ENCODE measurements at places on chromosomes 11 and 22. TPM values are rescaled to one million over a fixed set of nuclear protein-coding genes. Genes with fewer than 3 reads are reported as not detected.

DNA sequence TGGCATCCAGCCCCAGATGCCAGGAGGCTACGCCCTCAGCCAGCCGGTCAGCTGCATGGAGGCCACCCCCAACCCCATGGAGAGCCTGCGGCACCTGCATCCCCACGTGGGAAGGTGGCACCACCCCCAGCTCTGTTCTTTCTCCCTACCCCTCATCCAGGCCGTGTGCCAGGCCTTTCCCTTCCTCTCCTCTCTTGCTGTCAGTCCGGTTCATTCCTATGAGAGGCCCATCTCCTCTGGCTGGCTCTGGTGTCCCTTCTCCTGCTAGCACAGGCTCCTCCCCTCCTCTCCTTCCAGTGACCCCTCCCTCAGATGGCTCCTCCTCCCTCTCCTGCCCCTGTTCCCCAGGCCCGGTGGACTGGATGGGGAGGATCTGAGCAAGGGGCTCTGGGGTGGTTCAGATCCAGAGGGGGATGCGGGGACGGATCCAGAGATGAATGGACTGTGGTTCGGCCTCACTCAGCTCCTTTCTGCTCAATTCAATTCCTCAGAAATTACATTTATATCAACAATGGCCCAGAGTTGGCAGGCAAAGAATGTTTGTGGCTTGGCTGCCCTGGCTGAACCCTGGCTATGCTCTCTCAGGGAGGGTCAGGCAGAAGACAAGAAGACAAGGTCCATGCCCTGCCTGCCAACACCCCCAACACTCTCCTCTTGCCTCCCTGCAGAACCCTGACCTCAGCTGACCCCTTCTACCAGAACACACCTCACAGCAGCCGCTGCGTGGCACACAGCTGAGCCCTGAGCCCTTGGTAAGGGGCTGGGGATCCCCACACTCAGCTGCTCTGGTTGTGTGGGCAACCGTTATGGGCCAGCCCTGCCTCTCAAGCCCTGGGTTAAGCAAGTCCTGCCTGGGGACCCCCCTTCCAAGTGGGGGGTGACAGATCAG is 18.5 kb upstream of the LRRC10B start:
- DNase-seq, result no peak

DAGLA gene
- total RNA-seq, result 0.08 TPM

GRCh38 chr22:39638958-39639357 is 68.4 kb downstream of the CACNA1I start:
- no peak for DNase-seq

FAM181B gene
- not detected for total RNA-seq

GRCh38 chr11:116194156-116194904 is 578.5 kb downstream of the BUD13 start:
- DNase-seq, result no peak

GRCh38 chr22:39487826-39488520 is 14.1 kb upstream of the MIEF1 start:
- DNase-seq, result no peak

DNA sequence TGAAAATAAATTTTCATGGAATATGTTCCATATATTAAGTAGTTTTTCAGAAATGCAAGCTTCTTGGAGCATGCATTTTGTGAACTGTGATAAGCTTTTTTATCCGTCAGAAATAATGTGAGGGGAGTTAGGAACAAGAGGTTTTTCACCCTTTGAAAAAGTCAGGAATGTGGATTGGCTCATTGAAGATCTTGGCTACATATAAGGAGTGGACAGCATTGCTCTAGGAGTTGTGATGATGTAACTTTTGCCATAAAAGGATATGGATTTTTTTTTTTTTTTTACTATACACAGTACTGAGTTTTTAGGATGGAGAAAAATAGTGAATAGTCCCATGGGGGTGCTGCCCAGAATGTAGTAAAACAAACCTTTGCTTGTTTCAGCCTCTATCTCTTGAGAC is 180.2 kb downstream of the NAV2 start:
- no peak for DNase-seq

GRCh38 chr22:27380855-27381254 is 420.7 kb downstream of the MN1 start:
- no peak for DNase-seq

LRRC74B gene
- not detected for total RNA-seq

CENPM gene
- 9.4 TPM for total RNA-seq

DNA sequence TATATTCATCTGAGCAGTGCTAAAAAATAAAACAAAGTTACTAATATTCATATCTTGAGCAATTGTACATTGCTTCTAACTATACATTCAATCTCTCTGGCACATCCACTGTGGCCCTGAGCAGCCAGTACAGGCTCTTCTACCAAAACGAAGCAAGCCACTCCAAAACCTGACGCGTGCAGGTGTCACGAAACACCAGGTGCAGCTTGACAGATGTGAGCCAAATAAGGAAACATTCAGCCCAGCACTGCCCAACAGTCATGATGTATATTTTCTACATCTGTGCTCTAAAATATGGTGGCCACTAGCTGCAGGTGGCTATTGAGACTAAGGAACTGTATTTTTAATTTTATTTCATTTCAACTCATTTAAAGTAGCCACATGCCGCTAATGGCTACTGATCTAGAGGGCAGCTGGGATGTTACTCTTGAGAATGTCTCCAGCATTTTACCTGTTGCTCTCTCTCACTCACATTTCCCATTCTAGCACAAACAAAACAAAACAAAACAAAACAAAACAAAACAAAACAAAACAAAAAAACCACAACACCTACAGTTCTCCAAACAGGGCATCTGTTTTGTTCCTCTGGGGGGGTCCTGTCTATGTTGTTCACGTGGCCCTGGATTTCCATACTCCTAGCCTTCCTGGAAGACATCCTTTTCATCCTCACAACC is 77.7 kb downstream of the LARGE1 start:
- DNase-seq, result no peak

- no peak for DNase-seq
Measured at GRCh38 chr22:39873965-39874364, 19.6 kb downstream of the ENTHD1 start.

GRCh38 chr11:44880953-44881352 is 69.7 kb downstream of the TP53I11 start:
- DNase-seq, result no peak

Measured in CD8-positive, alpha-beta T cell (primary cell).